ENCODE measurements at places on chromosomes 13 and 19.

DNA sequence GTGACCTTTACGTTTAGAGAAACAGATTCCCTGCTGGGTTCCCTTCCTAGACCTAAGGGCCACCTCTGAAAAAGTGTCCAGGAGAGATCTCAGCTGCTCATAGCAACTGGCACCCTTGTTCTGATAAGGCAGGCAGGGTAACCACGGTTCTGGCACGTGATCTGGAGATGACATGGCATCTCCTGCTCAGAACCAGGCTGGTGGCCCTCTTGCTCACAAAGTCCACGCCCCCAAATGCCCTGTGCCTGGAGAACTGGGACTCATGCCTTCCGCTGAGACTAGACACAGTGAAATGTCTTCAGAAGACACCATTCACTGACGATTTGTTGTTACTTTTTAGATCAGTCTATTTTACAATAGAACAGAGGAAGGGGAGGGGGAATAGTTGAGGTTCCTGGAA is 174.1 kb downstream of the ZNF536 start:
- DNase-seq, result no peak

- peak; percentile 81 for DNase-seq
These were observed 39.9 kb upstream of the CCNE1 start for GRCh38 chr19:29771708-29772414.

GRCh38 chr13:74523057-74523456 is 388.9 kb upstream of the KLF12 start:
- DNase-seq, result no peak

DNA sequence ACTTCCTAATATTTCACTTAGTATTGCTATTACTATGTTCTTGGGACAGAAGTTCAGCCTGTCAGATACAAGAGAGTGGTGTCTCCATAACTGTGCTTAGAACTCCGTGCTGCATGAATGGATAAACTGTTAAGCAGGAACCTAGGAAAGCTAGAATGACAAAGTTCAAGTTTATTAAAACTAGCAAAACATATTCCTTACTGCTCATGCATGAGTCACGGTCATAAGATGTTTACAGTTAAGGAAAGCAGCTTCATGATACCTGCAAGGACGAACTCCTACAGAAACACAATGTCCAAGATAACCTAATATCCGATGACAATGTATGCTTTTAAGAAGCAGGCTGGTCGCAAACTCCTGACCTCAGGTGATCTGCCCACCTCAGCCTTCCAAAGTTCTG is 6.0 kb upstream of the ZNF765 start:
- DNase-seq, result no peak

DNA sequence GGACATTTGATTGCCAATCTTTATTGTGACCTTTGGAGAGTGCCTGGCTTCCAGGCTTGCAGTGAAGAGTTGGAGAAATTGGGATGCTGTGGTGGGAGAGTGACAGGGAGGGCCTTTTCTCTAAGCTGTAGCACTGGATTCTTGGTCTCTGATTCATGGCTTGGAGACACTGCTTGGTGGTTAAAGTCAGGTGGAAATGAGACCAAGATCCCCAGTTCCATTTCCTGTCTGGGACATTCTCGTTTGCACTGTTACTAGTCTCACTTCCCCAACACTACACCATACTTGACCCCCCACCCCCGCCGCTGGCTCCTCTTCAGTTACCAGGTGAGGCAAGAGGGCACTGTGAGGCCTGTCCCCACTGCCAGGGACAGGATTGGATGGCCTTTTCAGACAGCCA is 2.9 kb downstream of the SUPT5H start:
- no peak for DNase-seq

- DNase-seq, result no peak
These were observed 51.2 kb downstream of the FLT3 start for GRCh38 chr13:28049215-28049614.

DNA sequence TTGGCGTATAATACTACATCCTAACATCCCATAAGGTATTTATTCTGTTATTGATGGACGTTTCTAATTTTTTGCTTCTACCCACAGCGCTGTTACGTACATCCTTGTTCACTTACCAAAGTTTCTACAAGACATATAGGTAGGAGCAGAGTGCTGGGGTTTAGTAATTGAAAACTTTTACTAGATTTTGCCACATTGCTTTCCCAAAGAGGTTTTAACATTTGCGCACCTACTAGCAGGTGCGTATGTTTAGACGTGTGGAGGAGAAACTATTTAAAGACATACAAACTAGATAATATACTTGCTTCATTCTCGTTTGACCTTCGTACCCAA is 559 bp upstream of the RPL21 start:
- DNase-seq, result no peak

DNA sequence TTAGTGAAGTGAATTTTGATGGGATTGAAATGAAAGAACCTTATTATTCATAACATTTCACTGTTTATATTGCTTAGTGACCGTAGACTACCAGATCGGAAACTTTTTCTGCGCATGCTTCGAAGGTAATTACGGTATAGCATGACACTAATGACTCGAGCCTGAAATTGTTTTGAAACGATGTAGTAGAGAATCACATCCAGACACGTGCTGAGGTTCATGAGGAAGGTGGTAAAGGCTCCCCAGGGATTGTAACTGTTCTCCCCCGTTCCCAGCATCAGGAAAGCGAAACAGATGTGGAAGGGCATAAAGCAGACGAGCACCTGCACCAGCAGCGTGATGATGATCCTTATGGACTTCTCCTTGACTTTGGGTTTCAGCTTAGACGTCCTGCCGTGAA is 3.3 kb downstream of the GPR18 start:
- DNase-seq, result no peak

DNA sequence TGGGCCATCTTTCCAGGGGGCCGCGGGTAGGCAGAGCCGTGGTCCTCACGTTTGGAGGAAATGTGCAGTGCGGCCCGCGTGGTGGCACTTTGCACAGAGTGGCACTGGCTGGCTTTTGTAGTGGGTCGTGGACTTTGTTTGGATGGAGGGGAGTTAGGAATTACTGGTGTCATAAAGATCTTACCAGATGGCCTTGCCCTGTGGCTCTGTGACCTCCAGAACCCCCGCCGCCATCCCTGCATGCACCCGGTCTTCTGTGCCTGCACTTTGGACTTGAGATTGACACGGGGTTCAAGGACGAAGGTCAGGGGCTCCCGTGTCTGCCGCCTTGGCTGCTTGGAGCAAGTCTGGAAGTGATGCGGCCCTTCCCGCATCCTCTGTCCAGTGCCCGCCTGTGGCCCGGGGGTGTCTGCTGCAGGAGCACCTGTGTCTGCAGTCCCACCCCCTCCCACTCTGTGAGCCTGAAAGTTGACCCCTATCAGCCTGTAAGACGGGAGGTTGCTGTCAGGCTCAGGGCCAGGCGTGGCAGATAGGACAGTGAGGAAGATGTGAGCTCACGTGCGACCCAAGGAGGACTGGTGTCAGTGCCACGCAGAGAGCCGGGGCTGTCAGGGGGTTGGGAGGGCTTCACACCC is 2.2 kb downstream of the GNA11 start:
- peak; percentile 24 for DNase-seq

GRCh38 chr13:98795220-98795619 is 42.7 kb upstream of the SLC15A1 start:
- no peak for DNase-seq

- DNase-seq, result no peak
These were observed 12.4 kb downstream of the DPRX start for GRCh38 chr19:53644061-53644816.

DNA sequence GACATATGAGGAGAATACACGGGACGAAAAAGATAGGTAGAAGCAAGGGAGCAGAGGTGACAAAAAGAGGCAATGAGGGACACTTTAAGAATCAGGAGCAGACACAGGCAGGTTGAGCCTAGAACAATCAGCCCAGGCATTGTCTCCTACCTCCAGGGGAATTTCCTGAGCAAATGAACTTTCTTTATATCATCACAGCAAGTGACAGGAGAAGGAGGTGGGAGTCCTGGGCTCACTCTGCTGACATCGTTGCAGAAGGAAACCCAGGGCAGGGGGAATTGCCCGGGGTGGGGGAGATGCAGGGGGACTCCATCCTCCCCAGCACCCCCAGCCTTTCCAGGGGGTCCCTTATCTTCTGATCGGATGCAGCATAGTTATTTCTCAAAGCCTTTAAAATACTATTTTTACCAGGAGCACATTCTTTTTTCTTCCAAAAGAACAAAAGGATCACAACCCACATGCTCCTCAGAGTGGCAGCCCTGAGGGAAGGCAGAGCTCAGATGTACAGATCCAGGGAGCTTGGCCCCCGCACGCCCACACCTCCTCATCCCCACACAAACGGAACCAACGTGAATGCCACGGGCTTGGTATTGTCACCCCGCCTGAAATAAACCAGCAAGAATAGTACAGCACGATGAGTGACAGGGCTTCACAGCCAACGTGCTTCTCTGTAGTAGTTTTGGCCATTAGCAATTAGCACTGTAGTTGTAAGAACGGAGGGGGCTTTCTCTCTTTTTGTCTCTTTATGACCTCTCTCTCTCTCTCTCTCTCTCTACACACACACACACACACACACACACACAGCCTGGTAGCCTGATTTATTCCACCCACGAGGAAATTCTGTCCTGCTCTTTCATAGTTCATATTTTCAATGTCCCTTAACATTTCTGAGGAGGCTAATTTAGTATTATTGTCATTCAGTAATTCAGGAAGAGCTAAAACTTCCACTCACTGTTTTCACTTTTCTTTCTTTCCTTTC is 169.5 kb upstream of the UBL3 start:
- no peak for DNase-seq

GRCh38 chr19:7895565-7895964 is 7.3 kb downstream of the LRRC8E start:
- DNase-seq, result no peak

GRCh38 chr13:23558675-23559536 is 11.3 kb upstream of the TNFRSF19 start:
- no peak for DNase-seq

GRCh38 chr19:56404705-56405056 is 549 bp downstream of the ZNF583 start:
- no peak for DNase-seq

- DNase-seq, result no peak
These were observed 2.5 kb upstream of the GARIN5A start for GRCh38 chr19:50478901-50479715.

DNA sequence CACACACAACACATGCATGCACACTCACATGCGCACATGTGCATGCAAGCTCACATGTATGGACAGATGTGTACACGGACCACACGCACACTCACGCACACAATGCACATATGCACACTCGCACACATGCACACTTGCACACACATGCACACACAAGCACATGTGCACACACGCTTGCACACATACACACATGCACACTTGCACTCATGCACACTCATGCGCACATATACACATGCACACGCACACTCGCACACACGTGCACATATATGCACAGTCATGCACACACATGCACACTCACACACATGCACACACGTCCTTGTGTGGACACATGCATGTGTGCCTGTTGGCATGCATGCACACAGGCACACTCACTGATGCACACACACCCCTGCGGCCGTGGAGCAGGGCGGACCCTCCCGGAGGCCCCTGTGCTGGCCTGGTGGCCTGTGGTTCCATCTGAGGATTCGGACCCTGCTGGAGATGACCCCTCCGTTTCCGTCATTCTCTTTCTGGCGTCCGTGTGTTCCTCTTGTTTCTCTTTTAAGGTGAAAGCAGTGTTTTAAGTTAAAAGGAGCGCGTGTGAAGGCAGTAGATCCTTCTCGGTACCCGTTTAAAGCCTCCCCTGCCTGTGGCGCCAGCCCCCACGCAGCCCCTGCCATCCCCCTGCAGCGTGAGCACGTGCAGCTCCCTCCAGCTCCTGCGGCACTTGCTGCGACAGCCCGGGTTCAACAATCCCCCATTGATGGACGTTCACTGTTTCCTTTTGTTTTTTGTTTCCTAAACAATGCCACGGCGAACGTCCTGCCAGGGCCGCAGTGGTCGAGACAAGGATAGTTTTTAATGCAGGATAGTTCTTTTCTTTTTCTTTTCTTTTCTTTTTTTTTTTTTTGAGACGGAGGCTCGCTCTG is 5.6 kb downstream of the NDUFS7 start:
- no peak for DNase-seq

DNA sequence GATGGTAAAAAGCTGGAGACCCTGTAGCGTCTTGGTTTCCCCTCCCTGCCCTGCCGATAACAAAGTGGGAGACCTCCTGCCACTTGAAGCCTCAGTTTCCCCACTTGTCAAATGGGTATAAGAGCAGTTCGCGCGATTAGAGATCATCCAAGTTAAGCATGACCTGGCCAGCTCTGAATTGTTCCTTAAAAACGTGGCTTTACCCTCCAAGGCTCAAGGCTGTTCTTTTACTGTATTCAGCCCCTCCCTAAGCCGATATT is 421 bp downstream of the TNPO2 start:
- DNase-seq, result no peak

DNA sequence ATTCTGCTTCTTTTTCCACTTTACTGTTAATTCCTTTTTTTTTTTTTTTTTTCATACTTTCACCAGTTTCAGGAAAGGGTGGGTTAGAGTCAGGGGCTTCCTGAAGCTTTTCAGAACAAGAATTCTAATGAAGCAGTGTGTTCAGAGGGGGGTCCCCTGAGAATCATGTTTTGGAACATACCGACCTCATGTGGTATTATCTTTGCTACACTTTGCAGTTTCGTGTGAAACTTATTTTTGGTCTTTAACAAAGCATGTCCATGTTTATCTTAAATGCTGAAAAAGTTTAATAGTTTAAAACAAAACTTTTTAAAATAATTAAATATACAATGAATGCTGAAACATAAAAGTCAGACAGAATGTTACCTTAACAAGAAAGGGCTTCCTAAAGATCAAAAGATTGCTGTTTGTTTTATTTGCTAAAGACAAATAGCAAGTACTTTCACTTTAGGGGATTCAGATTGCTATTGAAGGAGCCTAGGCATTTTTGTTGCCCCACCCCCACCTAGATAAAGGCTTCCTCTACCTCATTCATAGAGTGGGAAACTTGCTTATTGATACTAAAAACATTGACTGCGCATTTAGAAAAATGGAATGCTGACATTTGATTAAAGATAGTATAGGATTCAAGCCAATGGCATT is 21.1 kb upstream of the POMP start:
- no peak for DNase-seq

- no peak for DNase-seq
These were observed 10.4 kb downstream of the SMARCA4 start for GRCh38 chr19:10971107-10971726.

DNA sequence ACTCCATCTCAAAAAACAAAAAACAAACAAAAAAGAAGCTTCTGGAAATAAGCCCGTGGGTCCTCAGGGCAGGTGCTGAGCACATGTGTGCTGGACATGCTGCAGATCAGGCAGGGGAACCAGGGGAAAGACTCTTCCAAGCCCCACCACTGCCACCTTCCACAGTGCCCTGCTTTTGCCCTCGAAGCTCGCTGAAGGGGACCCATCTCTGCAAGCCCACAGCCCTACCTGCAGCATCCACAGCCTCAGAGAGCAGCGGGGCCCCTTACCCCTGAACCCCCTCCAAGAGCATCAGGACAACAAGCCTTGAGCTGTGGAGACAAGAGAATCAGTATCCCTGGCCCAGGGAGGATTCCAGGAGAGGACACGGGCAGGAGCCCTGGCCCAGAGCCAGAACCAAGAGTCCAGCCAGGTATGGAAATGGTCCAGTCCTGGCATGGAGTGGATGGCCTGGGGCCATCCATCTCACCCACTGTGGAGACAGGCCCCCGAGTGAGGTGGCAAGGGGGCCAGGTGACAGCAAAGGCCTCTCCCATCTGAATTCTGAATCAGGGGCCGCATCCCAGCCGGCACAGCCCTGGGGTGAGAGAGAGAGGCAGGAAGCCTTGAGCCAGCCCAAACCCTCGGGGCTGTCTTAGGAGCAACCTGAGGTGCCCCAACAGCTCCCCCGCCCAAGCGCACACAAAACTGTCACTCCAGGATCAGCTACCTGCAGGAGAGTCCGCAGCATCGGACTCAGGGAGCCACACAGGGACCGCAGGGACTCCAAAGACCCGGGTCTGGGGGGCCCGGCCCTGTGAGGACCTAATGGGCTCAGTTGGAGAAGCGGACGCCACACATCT is 51.8 kb upstream of the TPM4 start:
- peak; percentile 10 for DNase-seq

GRCh38 chr13:39452417-39452816 is 150.6 kb downstream of the LHFPL6 start:
- DNase-seq, result no peak
